ENCODE measurements at places on chromosomes 7 and 10.

DNA sequence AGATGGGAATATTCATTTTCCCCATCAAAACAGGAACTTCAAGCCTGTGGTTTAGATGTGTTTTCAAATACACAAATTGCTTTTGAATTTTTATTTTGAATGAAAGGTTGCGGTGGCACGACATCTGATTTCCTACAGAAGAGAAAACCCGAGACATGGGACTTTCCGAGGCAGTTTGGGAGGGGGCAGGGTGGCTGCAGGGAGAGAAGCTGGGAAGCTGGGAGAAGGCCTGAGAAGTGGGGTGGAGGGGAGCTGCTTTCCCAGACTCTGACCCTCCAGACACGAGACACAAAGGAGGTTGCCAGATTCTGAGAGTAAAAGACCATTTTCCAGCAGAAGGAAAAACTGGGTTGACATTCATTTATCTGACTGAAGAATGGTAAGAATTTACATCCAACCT is 19.6 kb downstream of the TMEM176A start:
- no peak for DNase-seq

DNA sequence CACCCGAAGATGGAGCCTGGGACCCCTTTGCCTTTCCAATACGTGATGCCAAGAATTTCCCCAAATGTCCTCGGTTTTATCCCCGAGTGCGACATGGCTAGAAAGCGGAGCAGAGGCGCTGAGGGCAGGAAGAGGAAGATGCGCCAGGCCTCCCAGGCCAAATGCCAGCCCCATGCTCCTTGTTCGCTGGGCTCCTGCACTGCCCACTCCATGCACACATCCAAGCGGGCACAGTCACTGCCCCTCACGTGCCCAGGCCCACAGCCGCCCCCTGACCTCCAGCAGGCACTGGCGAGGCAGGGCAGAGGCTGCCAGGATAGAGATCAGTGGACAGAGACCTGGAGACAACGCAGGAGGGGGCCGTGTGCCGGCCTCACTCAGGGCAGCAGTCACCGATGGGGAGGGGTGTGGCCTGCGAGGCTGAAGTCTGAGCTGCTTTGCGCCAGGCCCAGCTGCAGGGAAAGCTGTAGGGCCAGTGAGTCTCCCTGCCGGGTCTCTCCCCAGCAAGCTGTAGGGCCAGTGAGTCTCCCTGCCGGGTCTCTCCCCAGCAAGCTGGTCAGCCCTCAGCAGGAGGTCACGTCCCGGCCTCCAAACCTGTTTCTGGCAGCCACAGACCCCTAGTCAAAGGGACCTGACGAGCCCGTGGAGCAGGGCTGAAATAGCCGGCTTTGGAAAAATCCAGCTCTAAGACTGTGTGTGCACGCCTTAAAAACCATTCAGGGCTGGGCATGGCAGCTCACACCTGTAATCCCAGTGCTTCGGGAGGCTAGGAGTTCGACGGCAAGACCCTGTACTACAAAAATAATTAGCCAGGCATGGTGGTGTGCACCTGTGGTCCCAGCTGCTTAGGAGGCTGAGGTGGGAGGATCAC is 100.6 kb upstream of the DIP2C start:
- DNase-seq: no peak

GRCh38 chr7:123738356-123738755 is 10.4 kb downstream of the WASL start:
- DNase-seq: peak; percentile 41

- no peak for DNase-seq
These were observed 8.5 kb upstream of the RSBN1L start for GRCh38 chr7:77687747-77688144.

DNA sequence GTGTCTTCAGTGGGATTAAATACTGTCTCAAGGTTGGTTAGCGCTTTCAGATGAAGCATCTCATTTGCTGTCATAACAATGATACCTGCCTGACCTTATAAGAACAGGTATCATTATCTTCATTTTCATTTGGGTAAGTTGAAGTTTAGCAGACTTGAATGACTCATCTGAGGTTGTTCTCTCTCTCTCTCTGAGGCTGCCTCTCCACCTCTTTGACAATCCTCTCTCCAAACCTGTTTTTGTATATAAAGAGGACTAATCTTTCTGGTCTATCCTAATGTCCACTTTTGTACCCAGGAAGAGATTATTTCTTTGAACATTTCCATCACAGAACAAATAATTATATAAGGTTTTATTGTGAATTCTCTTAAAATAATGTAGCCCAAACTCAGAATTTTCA is 291.4 kb downstream of the KLF6 start:
- no peak for DNase-seq

DNA sequence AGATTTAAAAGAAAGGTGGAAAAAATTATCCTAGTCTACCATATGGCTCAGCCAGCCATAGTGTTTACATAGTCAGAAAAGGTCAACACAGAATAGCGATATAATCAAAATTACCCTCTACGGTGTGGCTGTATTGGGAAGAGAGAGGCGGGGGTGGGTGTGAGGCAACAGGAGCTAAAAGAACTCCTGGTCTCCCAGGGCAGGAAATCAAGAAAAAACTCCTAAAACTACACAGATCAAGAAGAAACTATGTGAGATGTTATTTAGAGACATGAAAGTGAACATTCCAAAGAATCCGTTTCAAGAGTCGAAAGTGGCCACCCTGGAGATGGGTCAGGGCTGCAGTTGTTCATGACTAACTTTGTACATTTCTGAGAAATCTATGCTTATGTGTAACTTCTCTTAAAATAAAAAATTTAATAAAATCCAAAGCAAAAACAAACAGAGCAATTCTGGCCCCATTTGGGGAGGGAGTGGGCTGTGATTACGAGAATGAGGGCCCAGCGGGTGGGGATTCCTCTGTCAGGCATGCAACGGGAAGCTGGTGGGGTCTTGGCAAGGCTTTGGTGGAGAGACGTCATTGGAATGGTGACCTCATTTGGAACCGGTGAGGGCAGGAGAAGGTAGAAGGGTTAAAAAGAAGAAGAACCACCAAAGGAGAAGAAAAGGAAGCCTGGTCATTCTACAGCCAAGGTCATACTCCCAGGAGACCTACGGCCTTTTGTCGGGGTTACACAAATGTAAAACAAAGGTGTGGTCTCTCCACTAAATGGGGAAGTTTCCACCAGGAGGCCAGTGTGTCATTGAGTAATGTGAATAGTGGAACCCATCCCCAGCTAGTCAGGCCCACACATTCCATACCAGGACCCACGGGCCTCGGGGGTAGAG is 71.2 kb upstream of the DUSP5 start:
- DNase-seq: no peak

- DNase-seq: no peak
These were observed 68.8 kb upstream of the INHBA start for GRCh38 chr7:41771717-41772116.

GRCh38 chr7:100141555-100141949 is 7.2 kb upstream of the LAMTOR4 start:
- no peak for DNase-seq

GRCh38 chr10:130453721-130454542 is 317.7 kb downstream of the GLRX3 start:
- no peak for DNase-seq

DNA sequence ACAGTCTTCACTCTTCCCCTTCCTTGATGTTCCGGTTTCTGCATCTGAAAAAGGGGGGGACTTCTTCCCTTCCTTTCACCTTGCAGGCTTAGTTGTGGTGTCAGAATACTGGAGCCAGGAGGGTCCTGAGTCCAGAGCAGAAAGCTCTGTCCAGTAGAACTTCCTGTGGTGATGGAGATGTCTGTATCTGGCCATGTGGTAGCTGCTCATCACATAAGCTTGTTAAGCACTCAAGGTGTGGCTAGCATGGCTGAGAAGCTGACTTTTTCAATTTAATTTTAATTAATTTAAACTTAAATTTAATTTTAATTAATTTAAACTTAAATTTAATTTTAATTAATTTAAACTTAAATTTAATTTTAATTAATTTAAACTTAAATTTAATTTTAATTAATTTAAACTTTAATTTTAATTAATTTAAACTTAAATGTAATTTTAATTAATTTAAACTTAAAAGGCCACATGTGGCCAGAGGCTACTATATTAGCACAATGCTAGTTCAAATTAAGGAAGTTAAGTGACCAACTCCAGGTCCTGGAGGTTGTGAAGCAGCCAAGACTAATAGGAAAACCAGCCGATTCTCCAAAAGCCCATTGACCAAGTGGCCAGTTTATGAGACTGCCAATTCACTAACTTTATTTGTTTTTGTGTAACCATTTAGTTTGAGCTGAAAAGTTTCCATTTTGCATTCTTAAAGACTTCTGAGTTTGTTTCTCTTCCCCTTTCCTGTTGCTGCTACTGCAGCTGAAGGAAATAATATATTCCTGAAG is 16.3 kb downstream of the MSRB2 start:
- DNase-seq: no peak

- peak; percentile 99 for DNase-seq
These were observed at the start of gene BAZ1B for GRCh38 chr7:73522105-73522872. Gene BAZ1B (minus strand): TSS chr7:73522293. CDS start chr7:73521933, 360 bp downstream.

GRCh38 chr10:4081685-4082111 is 296.7 kb upstream of the KLF6 start:
- no peak for DNase-seq

DNA sequence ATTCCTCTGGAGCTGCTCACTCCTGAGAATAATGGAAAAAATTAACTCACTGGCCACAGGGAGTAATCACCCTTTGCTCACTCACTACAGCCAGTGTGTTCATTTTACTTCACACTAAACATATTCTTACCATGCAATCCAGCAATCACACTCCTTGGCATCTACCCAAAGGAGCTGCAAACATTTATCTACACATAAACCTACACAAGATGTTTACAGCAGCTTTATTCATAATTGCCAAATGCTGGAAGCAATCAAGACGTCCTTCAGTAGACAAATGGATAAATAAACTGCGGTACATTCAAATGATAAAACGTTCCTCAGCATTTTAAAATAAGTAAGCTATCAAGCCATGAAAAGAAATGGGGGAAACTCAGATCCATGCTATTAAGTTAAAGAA is 34.2 kb upstream of the POM121L12 start:
- no peak for DNase-seq

DNA sequence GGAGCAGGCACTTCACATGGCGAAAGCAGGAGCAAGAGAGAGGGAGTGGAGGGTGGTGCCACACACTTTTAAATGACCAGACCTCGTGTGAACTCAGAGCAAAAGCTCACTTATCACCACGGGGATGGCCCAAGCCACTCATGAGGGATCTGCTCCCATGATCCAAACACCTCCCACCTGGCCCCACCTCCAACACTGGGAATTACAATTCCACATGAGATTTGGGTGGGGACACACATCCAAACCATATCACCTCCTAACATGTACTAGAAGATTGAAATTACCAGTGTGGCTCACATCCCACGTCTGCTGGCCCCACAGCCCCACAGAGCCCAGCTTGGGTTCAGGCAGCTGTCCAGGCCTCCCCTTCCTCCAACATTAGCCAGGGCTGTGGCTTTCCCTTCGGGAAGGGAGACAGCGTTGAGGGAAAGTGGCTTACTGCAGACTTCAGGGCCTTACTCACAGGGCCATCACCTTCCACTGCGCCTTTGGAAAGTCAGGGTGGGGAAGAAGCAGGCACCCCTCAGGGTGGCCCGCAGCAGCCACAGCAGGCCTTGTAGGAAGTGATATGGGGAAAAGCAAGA is 7.7 kb downstream of the DEPP1 start:
- DNase-seq: no peak
